ENCODE measurements at places on chromosomes 11 and 22. TPM values are rescaled to one million over a fixed set of nuclear protein-coding genes. Genes with fewer than 3 reads are reported as not detected.

Gene TRIM29
- not detected for total RNA-seq

Gene OR2AT4
- not detected for total RNA-seq

Gene OR5AL1
- total RNA-seq, result not detected

Gene OR4A47
- total RNA-seq, result not detected

Gene P2RX6
- total RNA-seq, result 0.38 TPM

Gene KDM4E
- not detected for total RNA-seq

Gene PTPRCAP
- 151 TPM for total RNA-seq

Gene KCNK4
- total RNA-seq, result not detected
